Peyer's patch (tissue), 4 donors: ENCODE measurements at places on chromosomes 12 and 14. TPM values are rescaled to one million over a fixed set of nuclear protein-coding genes. Genes with fewer than 3 reads are reported as not detected.

- H3K4me1 ChIP-seq: no peaks in the 10 kb centered on the region
- H3K27me3 ChIP-seq: no peaks in the 10 kb centered on the region
- H3K4me3 ChIP-seq: no peak overlapping the region
- DNase-seq: no peak
- H3K27ac ChIP-seq: no peak overlapping the region
These were observed 404.2 kb downstream of the ETNK1 start for GRCh38 chr12:23029185-23029584.

- H3K27ac ChIP-seq: no peak overlapping the region
- H3K4me3 ChIP-seq: no peak overlapping the region
- H3K27me3 ChIP-seq: peaks cover 59% of the 10 kb centered on the region
- no peaks in the 10 kb centered on the region for H3K4me1 ChIP-seq
These were observed 5.1 kb upstream of the NKX2-1 start for GRCh38 chr14:36524874-36525745.

- H3K27me3 ChIP-seq: no peaks in the 10 kb centered on the region
- H3K4me1 ChIP-seq: no peaks in the 10 kb centered on the region
- H3K4me3 ChIP-seq: no peak overlapping the region
- no peak overlapping the region for H3K27ac ChIP-seq
- no peak for DNase-seq
These were observed 42.2 kb downstream of the EP400 start for GRCh38 chr12:131991816-131992430.

DNA sequence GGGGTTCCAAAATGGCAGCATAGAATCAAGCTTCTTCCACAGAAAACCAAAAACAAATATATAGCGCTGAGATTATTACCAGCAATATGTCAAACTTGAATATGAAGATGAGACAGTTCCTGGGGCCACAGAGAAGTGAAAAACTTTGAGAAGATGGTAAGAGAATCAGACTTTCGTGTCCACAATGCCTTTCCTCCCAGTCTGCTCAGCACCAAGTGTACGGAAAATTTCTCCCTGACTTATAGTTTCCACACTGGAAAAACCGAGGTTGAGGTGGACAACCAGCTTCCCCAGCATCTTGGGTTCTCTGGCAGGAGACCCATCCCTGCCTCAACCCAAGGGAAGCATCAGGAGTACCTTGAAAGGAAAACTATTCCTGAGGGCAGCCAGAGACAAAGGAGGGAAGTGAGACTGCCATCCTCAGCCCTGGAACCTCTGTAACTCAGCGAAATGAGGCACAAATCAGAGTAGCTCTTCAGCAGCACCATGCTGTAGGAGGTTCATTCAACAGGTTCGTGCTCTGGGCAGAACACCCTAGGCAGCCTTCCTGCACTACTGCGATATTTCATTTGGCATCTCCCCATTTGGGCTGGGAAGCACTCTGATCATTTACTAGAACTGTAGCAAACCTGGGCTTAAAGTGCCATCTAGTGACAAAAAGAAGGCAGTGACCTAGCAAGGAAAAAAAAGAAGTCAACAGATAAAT, 52.4 kb upstream of the CAPRIN2 start:
- H3K4me3 ChIP-seq: no peak overlapping the region
- H3K4me1 ChIP-seq: no peaks in the 10 kb centered on the region
- no peak overlapping the region for H3K27ac ChIP-seq
- H3K36me3 ChIP-seq: no peaks in the 10 kb centered on the region
- DNase-seq: no peak

DNA sequence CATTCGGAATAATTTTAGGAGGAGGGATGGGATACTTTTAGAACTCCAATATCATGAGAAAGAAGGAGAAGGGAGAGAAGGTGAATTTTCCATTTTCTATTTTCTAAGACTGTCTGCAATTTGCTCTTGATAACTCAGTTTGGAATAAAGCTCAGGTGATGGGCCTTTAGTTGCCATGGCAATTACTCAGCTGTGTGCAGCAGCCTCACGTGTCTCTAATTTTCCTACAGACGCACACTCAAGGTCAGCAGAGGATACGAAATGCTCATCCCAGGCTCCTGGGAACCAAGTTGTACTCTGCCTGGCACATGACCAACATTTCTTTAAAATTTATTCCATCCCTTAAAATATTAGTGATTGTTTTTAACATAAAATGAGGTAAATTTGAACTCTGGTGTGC, 76.7 kb downstream of the TTC8 start:
- no peak overlapping the region for H3K27ac ChIP-seq
- no peaks in the 10 kb centered on the region for H3K27me3 ChIP-seq
- H3K36me3 ChIP-seq: no peaks in the 10 kb centered on the region
- no peak overlapping the region for H3K4me3 ChIP-seq
- DNase-seq: no peak

IKBIP gene
- 2.6 TPM for total RNA-seq
